Stimulated activated CD8-positive, alpha-beta memory T cell treated with anti-CD3 and anti-CD28 coated beads, Interleukin-12 subunit alpha, Interleukin-12 subunit beta, amount 100 ng/mL, for 1 hour (primary cell): ENCODE measurements at places on chromosomes 7 and 10.

DNA sequence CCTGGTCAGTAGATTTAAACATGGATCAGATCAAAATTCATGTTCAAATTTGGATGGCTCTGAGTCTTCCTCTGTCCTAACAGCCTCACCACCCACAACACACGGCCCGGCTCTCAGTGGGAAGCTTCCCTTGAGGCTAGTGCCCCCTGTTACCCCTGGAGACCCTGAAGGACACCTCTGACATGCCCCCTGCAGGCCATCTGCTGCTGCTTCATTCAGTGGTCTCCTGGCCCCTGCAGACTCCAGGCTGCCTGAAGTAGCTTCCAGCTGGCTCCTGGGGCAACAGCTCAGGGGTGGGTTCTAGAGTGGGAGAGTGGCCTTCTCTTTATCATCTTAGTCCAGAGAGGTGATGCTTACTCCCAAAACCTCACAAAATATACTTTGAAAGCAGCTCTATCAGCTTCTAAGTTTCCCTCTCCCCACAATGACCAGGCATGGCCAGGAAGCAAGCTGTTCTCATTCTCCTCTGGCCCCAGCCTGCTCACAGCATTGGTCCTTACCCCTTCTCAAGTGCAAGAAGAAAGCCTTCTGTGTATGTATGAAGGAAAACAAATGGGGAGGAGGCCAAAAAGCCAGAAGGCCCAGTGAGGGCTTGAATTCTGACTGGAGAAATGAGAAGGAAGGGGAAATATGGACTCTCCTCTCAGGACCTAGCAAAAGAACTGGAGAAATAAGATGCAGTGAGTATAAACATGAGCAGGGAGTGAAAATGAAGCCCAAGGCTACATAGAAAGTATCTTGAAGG lies 189.6 kb upstream of the INHBA start:
- no peak for DNase-seq

- no peak for DNase-seq
Measured at GRCh38 chr10:117694190-117694589, 151.6 kb downstream of the EMX2 start.

DNA sequence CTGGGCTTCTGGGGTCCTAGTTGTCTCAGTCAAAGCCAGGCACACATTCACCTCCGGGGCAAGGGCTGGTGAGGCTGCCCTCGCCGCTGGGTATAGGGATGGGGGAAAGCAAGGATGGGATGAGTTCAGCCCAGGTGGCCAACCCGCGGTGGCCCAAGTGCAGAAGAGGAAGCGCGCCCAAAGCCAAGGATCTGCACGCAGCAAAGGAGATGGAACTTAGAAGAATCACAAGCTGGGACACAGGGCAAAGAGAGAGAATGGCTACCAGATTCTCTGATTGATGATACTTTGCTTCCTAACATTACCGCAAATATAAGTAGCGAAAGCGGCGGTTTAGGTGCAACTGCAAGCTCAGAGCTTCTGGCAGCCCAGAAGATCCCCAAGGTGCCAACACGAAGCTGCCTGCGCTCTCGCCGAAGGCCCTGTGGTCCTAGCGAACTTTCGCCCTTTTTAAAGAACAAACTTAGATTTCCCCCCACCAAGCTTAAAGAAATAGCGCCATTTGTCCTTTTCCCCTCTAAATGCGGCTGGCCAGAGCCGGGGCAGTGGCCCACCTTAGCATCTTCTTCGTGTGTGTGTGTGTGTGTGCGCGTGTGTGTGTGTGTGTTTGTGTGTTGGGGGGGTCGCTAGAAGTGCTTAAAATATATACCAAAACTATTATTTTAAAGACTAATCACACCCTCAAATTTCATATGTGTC lies 927 bp upstream of the MKX start:
- DNase-seq, result no peak

DNA sequence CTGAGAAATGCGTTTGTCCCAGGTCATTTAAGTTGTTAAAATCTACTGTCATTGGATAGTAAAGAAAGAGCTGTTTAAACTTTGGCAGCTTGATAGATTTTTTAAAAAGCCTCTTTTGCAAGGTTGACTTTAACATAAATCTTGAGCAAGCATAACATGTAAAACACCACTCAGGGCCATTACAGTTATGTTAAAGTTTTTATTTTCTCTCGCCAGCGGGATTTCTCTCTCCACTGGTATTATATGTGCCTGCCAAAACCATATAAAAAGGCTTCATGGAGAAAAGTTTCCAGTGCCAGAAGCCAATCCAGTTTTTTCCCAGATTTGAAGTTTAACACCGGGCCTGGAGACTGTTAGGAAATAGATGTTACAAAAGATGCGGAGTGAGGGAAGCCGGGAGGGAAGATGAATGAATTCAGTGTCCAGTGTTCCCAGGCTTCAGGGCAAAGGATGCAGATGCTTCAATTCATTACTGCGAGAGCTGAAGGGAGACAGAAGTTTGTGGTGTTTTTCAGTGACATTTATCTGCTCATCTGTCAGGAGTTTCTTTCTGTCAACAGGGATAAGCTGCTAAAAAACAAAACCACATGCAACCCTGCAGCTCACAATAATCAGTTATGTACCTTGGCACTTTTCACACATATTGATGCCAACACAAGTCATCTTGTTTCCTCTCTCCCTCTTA lies 155.5 kb downstream of the SPAG6 start:
- no peak for DNase-seq

GRCh38 chr7:111931016-111931517 lies 275.1 kb downstream of the DOCK4 start:
- no peak for DNase-seq

GRCh38 chr7:129702316-129702715 lies 90.8 kb downstream of the NRF1 start:
- no peak for DNase-seq

- DNase-seq, result no peak
Measured at GRCh38 chr10:83343676-83344075, 795.6 kb upstream of the GHITM start.

GRCh38 chr10:49173201-49173772 lies 14.9 kb downstream of the TMEM273 start:
- no peak for DNase-seq

DNA sequence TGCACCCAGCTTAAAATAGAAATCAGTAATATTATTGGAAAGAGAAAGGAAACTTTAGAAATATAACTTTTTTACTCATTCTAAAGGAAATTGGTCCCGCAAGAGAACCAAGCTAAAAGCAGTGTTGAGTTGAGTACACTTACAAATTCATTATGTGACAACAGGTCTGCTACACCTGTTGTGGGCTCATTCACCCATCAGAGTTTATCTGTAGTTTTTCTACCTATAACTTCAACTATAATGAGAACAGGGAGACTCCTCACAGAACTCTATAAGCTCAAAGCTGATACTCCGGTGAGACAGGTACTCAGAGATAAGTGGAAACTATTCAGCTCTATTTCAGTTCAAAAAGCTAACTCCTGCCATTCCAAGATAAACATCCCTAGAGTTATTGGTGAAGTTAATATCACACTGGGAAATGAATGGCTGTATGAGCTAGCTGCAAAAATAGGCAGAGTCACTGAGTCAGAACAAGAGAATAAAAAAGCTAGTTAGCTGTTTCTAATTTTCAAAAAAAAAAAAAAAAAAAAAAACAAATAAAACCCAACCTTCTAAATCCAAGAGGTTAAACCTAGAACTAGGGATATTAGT lies 121.3 kb downstream of the PPP1R3A start:
- no peak for DNase-seq

DNA sequence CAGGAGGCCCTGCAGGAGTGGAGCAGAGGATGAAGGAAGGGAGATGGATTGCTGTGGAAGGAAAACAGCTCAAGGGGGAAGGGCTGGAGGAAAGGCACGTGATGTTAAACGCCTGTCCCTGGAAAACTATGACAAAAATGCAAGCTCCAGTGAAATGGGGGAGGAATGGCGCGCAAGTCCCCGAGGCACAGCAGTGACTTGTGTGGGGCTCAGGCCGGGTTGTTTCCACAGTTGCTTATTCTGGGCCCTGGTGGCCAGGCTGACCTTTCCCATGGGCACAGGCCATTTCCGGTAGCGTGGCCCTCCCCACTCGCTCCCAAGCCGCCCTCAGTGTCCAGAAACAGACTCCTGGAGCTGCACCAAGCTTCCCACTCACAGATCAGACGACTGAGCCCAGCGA lies 68.1 kb upstream of the PDGFA start:
- no peak for DNase-seq

- no peak for DNase-seq
Measured at GRCh38 chr7:157551325-157552070, 214.7 kb downstream of the DNAJB6 start.

DNA sequence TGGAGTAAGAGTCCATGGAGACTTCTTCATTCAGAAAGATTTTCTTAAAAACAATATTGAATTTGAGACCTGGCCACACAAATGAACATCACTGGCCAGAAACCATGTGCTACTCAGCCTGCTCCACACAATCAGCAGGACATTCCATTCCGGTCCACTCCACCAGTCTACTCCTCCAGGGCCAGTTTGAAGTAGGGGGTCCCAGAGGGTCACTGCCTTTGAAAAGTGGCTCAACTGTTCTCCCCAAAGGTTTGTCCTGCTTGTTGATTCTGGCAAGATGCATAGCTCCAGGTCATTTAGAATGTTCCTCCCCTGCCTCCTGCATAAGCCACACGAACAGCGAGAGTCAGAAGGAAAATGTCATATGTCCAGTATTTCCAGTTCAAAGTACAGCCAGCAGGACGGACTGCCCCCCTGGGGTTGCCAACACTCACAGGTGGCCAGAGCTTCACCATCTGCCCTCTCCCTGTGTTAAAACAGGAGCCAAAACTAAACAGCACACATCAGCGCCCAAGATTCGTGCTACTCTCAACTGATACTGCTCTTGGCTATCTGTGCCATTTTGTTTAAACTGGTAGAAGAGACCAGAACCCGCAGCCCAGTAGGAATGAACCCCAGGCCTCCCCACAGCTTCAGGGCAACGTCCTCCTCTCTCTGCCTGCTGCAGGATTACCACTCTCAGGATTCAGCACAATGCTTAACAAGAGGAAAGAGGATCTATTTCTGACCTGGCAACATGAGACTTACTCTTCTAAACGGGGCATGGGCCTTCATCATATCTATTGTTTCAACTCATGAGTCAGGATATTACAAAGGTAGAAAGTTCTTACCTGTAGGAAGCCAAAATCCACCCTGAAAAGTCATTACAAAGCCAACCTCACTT lies 11.3 kb downstream of the GRB10 start:
- DNase-seq, result no peak

DNA sequence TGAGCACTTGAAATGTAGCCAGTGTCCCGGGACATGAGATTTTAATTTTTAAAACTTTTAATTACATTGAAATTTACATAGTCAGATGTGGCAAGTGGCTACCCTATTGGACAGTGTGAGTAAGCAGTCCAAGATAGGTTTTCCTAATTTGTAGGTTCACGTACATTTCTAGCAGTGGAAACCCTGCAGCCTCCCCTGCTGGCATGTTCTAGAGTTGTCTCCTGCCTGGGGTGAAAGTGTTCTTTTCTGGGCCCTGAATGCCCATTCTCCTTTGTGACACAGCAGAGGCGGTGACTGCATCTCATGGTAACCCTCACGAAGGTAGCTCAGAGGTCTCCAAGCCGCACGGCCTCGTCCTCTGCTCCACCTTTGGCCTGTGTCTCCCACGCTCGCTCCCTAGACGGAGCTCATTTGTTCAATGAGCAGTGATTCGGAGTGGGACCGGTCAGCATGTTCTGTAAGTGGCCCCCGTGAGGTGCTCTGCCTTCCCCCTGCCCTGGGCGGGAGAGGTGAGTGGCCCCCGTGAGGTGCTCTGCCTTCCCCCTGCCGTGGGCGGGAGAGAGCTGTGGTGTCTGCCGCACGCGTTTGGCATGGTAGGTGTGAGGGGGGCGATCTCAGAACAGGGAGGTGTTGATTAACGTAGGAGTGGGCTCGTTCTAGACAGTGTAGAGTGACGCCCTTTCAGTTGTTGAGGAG lies 18.0 kb downstream of the WDR37 start:
- DNase-seq, result no peak

DNA sequence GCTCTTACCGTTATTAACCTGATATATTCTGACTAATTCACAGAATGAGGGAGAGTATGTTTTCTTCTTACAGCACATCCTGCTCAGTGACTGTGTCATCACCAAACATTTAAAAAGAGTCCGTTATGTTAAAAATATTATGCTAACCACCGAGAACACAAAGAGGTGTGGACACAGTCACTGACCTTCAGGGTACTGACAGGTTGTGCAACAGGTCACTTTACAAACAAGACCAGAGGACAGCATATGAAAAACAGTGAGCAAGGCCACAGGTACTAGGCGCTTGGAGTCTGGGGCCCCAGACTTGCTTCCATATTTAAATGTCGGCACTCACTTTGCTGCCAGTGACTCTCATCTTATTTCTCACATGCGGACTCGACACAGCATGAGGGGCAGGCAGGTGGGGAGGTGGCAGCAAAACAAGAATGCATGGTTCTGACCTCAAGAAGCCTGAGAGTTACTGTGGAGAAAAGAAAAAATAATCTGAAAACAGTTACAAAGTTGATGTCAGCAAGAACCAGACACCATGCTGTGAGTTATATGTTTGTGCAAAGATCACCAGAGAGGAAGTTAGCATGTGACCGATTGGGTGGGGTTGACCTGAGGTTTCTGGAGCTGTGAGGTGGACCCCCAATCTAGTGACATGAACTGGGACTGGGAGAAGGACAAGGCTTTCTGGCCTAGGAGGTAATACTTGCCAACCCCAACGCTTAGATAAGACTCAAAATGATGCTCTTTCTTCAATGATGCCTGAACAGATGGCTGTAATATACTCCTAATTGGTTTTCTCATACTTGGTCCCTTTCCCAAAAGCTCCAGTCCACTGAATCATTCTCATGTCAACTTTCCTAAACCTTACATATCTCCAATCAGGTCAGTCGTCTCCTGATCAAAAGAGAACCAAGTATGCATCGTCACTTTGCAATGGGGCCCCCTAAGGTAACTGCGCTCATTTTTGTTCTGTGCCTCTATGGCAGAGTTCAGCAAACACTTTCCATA lies 102.4 kb downstream of the HIPK2 start:
- no peak for DNase-seq

- DNase-seq, result no peak
Measured at GRCh38 chr7:149741629-149742028, 31.8 kb downstream of the ZNF467 start.

GRCh38 chr7:69338144-69338543 lies 260.1 kb upstream of the AUTS2 start:
- DNase-seq, result no peak

- no peak for DNase-seq
Measured at GRCh38 chr7:22826593-22826992, 3.9 kb upstream of the TOMM7 start.

DNA sequence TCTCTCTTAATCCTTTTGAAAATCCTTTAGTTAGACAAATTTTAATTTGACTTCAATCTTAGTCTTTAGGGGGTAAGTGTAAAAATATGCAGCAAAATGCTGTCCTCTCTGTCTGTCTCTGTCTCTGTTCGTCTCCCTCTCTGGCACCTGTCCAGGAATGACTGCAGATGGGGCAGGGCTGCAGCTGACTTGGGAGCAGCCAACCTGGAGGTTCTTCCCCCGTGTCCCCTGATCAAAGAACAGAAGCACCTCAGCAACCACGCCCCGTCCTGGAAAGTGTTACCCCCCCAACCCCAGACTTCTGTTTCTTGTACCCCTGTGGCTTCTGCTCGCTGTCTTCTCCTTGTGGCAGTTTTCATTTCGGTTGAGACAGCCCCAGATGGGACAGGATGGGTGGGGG lies 141.6 kb upstream of the NPS start:
- no peak for DNase-seq

GRCh38 chr10:89280508-89280907 lies 21.3 kb upstream of the IFIT2 start:
- DNase-seq, result no peak
